ENCODE measurements at places on chromosomes 7 and 10.
A peak's percentile ranks its signal among the peaks of the same experiment; 100 is the strongest.

- no peak for DNase-seq
Observed at GRCh38 chr7:142356166-142356565, 98.3 kb upstream of the PRSS58 start.

DNA sequence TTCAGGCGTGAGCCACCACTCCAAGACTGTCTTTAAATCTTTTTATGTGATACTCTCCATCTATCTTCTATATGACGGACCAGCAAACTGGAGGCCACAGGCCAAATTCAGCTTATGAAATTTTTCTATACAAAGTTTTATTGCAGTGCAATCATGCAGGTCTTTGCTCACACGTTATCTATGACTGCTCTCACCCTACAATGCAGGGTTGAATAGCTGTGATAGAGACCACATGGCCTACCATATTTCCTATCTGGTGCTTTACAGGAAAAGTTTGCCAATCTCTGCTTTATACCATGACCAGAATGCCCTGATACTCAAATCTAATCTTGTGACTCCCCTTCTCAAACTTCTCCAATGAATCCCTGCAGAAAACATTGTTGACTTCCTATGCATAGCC, 89.5 kb upstream of the ACBD5 start:
- DNase-seq: no peak

DNA sequence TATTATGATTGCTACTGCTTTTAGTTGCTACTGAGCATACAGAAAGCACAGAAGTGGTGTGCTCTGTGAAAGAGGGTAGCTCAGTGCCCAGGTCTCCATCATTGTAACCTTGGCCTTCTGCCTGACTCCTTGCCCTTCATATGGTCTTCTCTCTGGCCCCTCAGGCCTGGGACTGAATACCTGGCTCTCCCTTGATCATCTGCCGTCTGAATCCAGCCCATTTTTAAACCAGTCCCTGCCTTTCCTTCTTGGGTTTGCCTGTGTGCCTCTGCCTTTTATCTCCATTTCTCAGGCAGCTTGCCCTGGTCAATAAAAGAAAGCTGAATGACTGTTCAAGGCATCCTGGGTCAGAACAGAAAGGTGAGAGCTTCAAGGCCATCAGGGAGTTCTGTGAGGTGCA, 109.1 kb upstream of the ZNF438 start:
- no peak for DNase-seq

- no peak for DNase-seq
Observed at GRCh38 chr10:90658791-90659190, 199.0 kb downstream of the HTR7 start.

GRCh38 chr10:30944005-30944404, 87.7 kb downstream of the ZNF438 start:
- DNase-seq: no peak

DNA sequence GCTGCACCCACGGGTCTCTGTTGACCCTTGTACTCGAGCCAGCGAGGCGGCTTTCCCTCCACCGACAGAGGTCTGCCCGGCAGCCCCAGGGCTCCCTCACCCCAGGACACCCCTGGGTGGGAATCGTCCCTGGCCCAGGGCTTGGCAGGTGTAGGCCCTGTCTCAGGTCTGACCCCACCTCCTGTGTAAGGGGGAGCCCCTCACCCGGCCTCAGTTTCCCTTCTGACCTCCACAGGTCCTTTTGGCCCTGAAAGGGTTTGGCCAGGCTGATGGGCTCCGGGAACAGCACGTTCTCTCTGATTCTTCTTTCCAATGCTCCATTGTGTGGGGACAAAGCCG, 25.0 kb upstream of the ELFN1 start:
- no peak for DNase-seq

DNA sequence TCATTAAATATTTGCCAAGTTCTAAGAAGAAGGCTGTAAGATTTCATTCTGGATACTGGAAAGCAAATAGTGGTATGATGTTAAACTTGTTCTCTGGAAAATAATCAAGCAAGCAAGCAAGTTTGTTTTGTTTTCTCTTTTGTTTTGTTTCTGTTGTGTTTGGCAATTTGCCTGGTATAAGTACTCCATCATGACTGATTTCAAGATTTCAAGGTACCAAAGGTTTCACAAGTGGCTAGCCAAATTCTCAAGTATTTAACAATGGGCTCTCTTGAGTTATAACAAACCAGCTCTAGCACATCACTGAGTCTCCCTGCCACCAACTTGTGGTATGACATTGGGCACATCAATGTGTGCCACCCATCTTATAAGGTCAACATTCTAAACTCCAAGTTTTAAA, 151.7 kb upstream of the IGFBP3 start:
- no peak for DNase-seq

GRCh38 chr7:144142187-144142586, 19.2 kb downstream of the OR2A14 start:
- DNase-seq: no peak

- no peak for DNase-seq
Observed at GRCh38 chr10:103706762-103707161, 148.6 kb downstream of the SH3PXD2A start.

DNA sequence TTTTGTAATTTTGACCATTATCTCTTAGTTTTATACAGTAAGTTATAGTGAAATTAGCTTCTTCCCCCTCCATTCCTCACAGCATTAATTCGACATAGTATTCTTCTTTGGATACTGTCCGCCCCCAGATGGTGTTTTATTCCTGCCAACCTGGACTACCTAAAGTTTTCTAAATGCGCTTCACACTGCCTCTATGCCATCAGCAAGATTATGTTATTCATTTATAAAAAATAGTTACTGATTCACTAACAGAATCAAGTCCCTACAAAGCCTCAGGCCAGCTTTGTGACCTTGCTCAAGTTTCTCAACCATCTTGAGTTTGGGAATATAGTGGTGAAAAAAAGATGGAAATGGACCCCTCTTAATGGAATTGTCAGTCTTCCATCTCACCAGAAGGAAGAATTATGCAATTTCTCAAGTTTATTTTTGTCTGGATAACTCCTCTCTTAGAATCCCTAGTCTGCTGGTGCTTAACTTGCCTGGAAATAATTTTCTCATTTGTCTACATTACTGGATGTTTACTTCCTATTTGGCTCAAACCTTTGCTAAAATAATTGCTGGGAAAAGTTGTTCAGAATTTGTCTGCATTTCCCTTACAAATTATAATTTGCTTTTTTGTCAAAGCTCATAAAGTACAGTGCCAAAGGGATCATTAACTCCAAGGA, 16.7 kb upstream of the FGL2 start:
- DNase-seq: no peak

- peak; percentile 84 for DNase-seq
Observed at GRCh38 chr10:73647211-73647874, 6.1 kb upstream of the MYOZ1 start.

DNA sequence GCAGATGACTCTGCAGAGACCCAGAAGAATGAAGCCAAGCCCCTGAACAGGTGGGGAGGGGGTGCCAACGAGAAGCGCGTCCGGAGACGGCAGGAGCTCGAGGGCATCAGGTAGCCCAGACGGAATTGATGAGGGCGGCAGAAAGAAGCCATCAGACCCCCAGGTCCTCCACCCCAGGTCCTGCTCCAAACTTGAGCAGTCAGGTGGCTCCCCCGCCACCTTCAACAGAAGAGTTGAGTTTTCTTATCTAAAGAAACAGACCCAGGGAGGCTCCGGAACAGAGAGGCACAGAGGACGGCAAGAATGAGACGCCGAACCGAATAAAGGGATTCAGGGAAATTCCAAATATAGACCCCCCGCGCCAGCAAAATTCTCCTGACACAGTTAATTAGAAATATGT, 22.2 kb downstream of the RGS10 start:
- no peak for DNase-seq

DNA sequence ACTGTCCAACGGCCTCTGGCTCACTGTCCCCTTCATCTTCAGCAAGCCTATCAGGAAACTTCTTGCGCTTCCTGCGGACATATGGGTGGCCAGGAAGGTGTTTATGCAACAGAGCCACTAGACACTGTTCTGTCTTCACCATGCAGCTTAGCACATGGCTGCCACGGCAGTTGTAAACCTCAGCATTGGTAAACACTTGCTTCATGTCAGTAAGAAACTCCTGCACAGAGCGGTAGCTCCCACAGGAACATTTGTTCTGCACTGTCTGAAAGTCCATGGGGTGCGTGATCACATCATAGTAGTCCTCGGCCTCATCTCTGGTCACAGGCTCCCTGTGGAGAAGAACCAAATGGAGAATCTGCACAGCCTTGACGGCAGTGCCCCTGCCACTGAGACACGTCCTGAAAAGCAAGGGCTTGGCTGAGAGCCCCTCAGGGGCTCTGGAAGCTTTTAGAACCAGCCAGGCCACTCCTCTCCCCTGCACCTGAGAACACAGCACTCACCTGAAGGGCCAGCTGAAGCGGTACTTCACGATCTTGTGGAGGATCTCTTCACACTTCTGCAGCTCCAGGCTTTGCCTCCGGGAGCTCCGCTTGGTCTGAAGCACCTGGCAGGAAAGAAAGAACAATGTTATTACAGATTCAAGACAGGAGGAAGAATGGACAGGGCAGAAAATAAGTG, 8.8 kb downstream of the FZD9 start:
- no peak for DNase-seq

GRCh38 chr10:27518261-27518660, 14.2 kb downstream of the RAB18 start:
- no peak for DNase-seq

GRCh38 chr10:111871458-111871857, 312.1 kb downstream of the GPAM start:
- no peak for DNase-seq

DNA sequence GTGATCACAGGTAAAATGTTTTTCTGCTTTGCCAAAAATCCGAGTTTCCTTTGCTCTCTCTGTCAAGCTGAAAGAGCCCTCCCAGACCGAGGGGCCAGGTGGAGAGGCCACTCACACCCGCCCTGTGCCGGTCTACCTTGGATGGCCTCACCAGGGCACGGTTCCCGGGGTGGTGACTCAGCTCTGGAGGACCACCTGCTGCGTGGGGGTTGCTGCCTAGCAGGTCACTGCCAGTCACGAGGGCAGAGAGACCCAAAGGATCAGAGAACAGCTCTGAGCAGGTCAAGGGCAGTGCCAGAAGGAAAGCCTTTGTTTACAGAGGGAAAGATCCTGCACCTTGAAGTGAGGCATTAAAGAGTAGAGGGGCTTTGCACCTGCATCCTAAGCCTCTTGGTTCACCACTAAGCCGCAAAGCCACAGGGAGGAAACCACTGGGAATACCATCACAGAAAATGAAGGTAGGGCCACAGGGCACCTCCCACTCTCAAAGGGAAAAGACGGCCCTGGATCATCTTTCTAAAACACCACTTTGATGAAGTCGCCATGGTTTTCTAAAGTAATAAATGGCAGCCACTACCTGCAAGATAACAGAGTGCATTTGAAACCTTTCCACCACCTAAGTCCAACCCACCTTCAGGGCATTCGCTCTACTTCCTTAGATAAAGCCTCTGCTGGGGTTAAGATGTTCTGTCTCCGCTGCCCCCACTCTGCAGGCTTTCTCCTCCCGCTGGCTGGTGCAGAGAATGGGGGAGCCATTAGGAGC, 160.3 kb upstream of the KLF14 start:
- no peak for DNase-seq

DNA sequence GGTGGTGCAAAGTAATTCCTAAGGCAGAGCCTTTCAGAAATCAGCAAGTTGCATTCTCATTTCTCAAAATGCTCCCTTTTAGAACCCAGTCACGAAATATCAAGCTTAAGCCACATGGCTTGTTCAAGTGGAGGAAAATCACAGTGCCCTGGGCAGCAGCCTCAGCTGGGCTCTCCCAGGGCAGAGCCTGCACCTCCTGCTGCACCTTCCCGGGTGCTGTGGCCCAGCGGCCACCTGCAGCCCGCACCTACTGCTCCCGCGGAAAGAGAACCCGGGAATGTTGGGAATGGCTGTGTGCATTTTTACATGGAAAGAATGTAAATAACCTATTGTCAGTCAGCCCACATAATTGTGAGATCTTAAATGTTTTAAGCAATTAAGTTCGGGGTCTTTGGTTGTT, 396.5 kb upstream of the VSTM2A start:
- no peak for DNase-seq

DNA sequence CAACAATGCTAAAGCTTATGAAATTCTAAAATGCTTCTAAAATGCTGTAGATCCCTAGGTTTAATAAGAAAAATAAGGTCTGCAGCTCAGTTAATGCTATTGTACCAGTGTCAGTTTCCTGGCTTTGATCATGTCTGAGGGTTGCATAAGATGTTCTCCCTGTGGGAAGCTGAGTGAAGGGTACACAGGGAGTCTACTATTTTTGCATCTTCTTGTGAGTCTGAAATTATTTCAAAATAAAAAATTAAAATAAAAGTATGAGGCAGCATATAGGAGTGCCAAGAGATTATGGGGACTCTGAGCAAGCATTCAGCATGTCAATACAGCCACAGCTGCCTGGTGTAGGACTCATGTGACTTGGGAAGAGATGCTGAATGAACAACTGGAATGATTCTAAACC, 14.7 kb downstream of the CHST15 start:
- no peak for DNase-seq

GRCh38 chr10:43703286-43703685, 54.6 kb upstream of the ZNF32 start:
- DNase-seq: no peak

- DNase-seq: no peak
Observed at GRCh38 chr10:61978965-61979364, 77.5 kb downstream of the ARID5B start.

DNA sequence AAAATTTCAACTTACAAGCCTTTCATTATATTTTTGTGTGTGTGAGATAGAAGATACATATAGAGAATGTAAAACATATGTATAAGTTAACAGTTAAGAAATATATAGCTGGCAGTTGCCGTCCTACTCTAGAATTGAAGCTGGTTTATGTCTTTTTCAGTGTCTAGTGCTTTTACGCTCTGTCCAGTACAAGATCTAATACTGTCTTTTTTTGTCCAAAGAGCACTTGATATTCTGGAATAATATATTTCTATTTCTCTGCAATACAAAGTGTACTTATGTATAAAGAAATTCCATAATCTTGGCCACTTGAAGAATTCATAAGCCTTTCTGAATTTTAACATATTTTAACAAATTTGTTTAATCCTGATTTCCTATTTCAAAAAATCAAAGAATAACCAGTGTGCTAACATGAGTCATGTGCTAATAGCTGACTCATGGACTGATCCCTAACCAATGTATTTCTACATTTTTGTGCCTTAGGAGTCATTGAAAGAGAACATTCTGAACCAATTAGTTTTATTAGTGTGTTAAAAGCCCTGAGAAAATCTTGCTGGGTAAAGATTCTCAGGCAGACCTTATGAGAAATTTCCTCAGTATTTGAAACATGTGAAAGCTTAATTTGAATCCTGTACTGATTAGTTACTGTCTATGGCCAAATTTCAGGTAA, 73.2 kb upstream of the CCAR1 start:
- no peak for DNase-seq

- DNase-seq: no peak
Observed at GRCh38 chr7:12884033-12884432, 196.6 kb downstream of the ARL4A start.

- no peak for DNase-seq
Observed at GRCh38 chr10:26931223-26931622, 70.5 kb upstream of the ABI1 start.

DNA sequence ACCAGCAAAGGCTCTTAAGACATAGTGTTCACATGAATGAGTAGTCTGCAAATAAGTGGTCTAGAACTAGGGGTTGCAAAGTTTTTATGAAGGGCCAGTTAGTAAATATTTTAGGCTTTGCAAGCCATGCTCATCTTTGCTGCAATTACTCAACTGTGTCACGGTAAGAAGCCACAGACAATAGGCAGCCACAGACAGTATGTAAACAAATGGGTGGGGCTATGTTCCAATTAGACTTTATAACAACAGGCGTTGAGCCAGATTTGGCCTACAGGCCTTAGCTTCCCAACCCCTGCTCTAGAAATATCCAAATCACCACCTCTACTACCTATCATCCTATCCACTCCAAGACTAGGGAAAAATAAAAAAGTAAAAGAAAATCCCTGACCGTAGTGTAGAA, 9.2 kb downstream of the IKZF5 start:
- DNase-seq: no peak

GRCh38 chr10:50325449-50326171, 74.3 kb upstream of the ASAH2 start:
- no peak for DNase-seq

All from left forelimb (tissue), 1 donor.